ENCODE measurements at places on chromosomes 4 and X.

DNA sequence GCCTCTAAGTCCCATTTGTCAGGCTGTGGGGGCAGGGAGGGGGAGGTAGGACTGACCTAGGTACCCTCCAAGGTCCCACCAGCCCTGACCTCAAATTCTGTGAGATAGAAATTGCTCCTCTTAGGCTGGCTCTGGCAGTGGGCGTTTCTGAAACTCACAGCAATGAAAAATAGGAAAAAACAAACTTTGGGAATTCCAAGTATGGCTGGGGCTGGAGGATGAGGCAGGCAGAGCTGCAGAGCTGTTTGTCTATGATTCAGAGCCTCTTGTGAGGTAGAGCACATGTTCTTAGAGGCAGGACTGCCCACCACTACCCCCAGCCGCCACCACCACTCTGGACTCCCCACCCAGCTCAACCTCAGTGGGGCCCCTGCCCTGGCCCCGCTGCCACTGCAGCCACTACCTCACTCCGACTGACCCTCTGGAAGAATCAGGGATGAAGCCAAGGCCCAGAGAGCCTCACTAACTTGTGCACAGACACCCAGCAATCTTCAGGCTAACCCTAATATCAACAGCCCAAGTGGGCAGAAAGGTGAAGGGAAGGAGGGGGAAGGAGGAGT is 98.2 kb downstream of the PJA1 start:
- peak; percentile 54 for DNase-seq

- DNase-seq: peak; percentile 66
These were observed 46.3 kb downstream of the TEX13B start for GRCh38 chrX:107935664-107936433.

- DNase-seq: no peak
These were observed 129.2 kb downstream of the NR3C2 start for GRCh38 chr4:148312956-148313490.

DNA sequence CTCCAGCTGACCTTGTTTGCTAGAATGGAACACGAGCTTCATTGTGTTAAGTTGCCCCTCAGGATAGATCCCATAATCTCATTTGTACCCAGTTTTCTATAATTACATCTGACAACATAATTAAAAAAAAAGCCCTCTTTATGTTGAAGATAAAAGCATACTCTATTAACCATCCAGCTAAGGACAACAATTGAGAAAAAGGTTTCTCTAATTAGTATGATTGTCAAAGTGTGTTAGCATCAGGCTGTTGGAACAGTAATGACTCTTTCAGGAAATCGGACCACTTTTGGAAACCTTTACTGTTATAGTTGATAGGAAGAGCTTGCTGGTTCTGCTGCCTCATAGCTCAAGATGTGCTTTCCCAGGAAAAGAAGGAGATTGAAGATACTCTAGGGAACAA is 172.6 kb downstream of the FHIP1A start:
- DNase-seq: no peak

GRCh38 chr4:6987588-6987961 is 55.6 kb upstream of the TADA2B start:
- no peak for DNase-seq

GRCh38 chr4:133593764-133594163 is 444.7 kb downstream of the PCDH10 start:
- DNase-seq: no peak

DNA sequence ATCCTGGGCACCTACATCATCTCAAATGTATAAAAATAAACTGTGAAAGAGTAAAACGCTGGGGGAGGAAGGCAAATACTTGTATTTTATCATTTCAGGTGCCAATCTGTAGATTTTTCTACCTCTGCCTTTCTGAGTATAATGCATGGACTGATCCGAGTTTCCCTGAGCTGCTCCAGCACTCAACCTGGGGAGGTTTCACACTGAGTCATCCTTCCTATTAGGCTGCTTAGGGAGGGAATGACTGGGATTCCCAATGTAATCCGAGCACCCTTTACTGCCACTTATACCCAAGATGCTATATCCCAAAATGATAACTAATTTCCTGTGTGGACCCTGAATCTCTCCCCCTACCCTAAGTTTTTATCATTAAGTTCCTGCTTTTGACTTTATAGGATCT is 126.6 kb downstream of the HNRNPD start:
- DNase-seq: no peak

GRCh38 chrX:140971099-140971795 is 31.1 kb upstream of the SPANXB1 start:
- DNase-seq: no peak

- peak; percentile 77 for DNase-seq
These were observed 840 bp upstream of the CLCN3 start for GRCh38 chr4:169619518-169619957.

DNA sequence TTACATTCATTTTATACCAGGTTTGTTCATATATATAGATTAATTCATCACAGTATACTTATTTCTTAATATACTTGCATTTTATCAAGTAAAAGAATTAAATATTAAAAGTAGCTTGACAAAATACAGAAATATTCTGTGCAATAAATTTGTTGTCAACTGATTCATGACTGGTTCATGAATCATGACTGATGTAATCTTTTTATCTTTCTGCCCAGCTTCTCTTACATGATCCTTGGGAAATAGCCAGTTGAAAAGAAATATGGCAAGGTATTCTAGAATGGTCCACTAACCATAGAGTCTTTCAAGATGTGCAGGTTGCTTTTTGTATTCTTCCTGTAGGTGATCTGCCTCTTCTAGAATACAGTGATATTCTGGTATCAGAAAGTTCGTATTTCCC is 4.2 kb upstream of the CCNA2 start:
- no peak for DNase-seq

GRCh38 chr4:94531991-94532789 is 80.4 kb downstream of the PDLIM5 start:
- DNase-seq: no peak

DNA sequence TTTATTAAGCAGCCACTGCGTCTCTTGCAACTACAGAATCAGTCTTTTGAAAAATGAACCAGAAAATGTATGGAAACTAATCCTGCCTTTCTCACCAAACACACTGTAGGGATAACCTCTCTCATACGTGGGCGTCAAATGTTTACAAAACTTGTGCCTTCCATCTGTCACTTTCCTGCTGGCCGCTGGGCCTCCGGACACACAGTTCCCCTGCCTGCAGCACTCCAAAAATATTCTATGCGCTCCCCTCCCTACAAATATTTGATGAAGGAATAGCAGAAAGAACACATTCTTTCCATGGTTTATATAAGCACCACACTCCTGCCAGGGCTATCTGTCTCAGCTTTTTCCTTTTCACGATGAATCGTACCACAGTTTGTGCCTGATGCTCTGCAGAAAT is 14.9 kb upstream of the CYTL1 start:
- DNase-seq: no peak

- peak; percentile 21 for DNase-seq
These were observed 54.2 kb downstream of the MSX1 start for GRCh38 chr4:4913628-4914027.

GRCh38 chr4:477686-478085 is 21.3 kb downstream of the ZNF721 start:
- no peak for DNase-seq

DNA sequence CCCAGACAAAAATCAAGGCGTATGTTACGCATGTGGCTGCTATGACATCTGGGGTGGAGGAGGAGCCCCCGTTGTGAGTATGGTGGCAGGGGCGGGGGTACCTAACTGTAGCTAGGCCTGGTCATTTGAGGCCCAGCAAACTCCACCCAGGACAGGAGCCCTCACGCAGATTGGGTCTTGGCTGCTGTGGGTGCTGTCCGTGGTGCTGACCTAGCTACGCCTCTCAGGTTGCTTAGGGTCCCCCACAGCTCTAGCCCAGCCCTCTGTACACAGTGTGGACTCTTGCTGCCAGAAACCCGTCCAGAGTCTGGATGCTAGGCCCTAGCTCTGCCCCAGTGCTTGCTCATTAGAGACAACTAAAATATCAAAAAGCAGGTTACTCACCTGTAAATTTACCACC is 146.7 kb upstream of the PSAPL1 start:
- peak; percentile 85 for DNase-seq

DNA sequence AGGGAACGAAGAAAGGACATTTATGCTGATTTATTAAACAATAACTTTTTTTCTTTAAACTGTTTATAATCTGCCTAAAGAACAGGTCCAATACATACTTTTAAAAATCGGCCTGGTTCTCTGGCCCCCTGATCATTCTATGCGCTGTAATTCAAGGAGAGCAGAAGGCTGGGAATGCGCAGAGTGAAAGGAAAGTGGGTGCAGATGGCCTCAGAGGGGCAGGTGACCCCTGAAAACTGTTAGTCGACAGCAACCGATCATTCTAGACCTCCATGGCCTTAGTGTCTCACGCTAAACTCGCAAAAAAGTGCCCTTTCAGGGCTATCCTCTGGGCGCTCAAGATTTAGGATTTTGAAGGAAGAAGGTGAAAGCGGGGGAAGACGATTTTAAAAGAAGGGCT is 2.2 kb downstream of the PDE5A start:
- no peak for DNase-seq

DNA sequence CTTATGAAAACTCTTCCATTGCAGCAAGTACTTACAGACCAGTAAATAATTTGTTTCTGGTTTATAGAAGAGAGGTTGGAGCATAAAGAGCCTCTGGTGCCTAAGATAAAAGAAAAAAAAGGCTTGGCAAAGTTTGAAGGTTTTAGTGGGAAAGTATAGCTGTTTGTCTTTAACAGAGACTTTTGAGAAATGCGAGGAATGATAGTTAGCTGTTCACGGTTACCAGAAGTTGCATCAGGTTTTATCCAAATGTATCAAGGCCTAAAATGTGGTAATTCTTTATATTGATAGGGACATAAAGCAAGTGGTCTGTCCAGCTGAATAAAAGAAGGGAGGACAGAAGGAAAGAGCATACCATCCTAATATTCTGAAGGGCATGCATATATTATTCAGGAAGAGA is 29.3 kb downstream of the RAP1GDS1 start:
- DNase-seq: no peak

DNA sequence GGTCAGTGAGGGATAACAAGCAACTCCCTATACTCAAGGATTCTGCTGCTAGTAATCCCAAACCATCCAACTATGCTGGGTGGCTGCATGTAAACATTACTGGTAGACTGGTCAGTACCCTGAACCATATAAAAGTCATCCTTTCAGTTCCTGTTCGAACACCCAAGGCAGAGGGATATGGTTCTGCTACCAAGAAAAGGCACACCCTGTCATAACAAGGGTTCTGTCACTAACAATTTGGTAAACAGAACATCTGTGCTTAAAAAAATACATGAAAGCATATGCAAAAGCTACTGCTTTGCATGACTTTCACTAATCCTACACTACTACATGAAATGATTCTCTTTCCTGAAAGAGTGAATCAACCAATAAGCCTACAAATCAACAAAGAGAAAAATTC is 76.8 kb upstream of the MCF2 start:
- no peak for DNase-seq

Data from islet precursor cell (in vitro differentiated cells).